ENCODE measurements at places on chromosomes 6 and 20.

DNA sequence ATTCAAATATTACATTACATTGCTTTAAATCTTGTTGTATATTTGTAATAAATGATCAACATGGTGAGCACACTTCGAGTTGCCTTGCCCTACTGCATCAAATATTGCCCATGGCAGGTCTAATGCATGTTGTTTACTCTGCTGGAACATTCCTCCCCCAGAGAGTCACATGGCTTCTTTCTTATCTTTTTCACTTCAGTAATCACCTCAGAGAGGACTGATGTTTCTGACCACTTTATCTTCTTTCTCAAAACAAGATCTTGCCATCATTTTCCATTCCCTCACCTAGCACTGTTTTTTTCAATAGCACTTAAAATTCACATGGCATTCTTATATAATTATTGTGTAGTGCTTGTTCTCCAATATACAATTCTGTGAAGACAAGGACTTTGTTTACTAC, 243.5 kb upstream of the THEMIS start:
- H3K36me3 ChIP-seq: no peaks in the 10 kb centered on the region
- DNase-seq: no peak
- H3K27me3 ChIP-seq: peaks cover 5% of the 10 kb centered on the region
- H3K4me3 ChIP-seq: no peak overlapping the region
- no peak overlapping the region for H3K27ac ChIP-seq

- H3K36me3 ChIP-seq: no peaks in the 10 kb centered on the region
- H3K27ac ChIP-seq: no peak overlapping the region
- no peaks in the 10 kb centered on the region for H3K4me1 ChIP-seq
These were observed 107.7 kb downstream of the CD109 start for GRCh38 chr6:73803562-73804241.

DNA sequence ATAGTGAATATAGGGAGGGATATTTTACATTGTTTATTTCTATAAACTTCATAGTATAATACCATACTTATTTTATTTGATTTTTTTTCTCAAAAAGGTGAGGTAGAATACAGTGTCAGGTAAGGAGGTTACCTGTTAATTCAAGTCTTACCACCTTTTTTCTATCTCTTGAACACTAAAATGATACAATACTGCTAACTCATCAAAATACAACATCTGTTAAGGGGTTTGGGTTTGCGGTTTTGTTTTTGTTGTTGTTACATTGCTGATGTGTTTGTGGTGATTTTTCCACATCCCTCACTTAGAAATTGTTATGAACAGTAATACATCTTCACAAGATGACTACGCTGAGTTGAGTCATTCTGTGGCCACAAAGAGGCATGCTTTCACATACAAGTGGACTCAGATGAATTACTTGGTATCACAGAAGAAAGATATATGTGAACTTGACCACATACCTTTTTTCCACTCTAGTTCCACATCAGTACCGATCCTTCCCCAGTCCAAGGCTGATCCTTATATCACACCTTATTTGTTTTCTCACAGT, 139.4 kb upstream of the ID4 start:
- no peaks in the 10 kb centered on the region for H3K4me1 ChIP-seq
- no peak overlapping the region for H3K4me3 ChIP-seq
- H3K27ac ChIP-seq: no peak overlapping the region
- DNase-seq: no peak
- H3K36me3 ChIP-seq: no peaks in the 10 kb centered on the region
- peaks cover 6% of the 10 kb centered on the region for H3K27me3 ChIP-seq

- peaks cover 81% of the 10 kb centered on the region for H3K27me3 ChIP-seq
- H3K27ac ChIP-seq: no peak overlapping the region
- DNase-seq: no peak
- peak overlapping the region; percentile 64 for H3K4me3 ChIP-seq
These were observed 394 bp downstream of the AKAP12 start for GRCh38 chr6:151240036-151240685.

- DNase-seq: no peak
- H3K27me3 ChIP-seq: no peaks in the 10 kb centered on the region
- H3K4me1 ChIP-seq: no peaks in the 10 kb centered on the region
- no peaks in the 10 kb centered on the region for H3K36me3 ChIP-seq
- H3K27ac ChIP-seq: no peak overlapping the region
These were observed 326.7 kb upstream of the NOX3 start for GRCh38 chr6:155782320-155782731.

DNA sequence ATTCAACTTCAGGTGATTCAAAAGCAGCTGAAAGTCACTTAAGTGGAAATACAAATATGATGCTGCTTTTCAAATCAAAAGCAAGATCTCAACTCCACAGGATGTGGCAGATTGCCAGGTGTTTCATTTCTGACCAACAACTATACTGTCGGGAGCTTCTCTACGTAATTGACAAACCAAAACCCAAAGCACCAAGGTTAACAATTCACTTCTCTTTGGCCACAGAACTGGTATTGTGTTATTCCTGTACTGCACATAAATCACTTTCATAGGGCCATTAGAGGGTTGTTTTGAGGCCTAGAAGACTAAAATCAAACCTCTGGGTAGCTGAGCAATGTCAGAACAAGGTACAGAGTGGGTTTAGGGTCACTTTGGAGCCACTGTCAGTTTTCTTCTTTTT, 169.7 kb downstream of the HAO1 start:
- no peak overlapping the region for H3K27ac ChIP-seq
- H3K36me3 ChIP-seq: no peaks in the 10 kb centered on the region
- DNase-seq: no peak
- no peaks in the 10 kb centered on the region for H3K27me3 ChIP-seq
- no peak overlapping the region for H3K4me3 ChIP-seq
- no peaks in the 10 kb centered on the region for H3K4me1 ChIP-seq

DNA sequence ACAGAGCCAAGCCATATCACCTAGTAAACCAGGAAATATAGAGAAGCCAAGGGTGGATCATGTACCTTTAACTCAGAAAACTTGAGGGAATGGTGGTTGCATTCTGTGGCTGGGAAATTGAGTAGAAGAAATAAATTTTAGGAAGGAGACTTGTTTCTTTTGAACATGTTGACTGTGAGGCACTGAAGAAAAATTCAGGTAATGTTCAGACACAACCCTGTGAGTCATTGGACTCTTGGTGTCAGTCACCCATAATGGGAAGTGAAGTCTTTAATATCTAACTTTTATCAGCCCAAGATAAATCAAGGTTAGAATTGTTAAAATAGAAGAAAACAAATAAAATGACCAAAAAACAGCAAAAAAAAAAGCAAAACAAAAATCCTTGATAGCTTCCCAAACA, 98.8 kb upstream of the GRIK2 start:
- no peak for DNase-seq
- no peaks in the 10 kb centered on the region for H3K4me1 ChIP-seq
- no peak overlapping the region for H3K4me3 ChIP-seq

- no peak for DNase-seq
- no peak overlapping the region for H3K4me3 ChIP-seq
- peaks cover 8% of the 10 kb centered on the region for H3K4me1 ChIP-seq
- H3K27me3 ChIP-seq: no peaks in the 10 kb centered on the region
These were observed 44.9 kb downstream of the ADAT2 start for GRCh38 chr6:143405373-143406154.

DNA sequence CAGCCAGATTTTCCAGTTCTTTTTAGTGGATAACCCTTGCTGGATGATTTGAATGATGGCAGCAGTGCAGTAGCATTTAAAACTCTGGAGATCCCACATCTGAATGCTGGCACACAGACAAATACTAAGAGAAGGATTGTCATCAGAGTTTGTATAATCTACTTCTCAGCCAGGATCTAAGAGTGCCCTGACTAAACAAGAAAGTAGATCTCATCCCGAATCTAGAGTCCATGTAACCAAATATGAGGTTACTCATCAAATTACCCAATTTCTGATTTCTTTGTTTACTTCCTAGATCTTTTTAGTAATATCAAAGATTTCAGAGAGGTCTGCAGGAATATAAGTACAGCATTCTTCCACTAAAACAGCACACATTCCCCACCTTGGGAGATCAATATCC, 7.8 kb downstream of the TMC2 start:
- H3K4me3 ChIP-seq: no peak overlapping the region
- H3K27me3 ChIP-seq: peaks cover 27% of the 10 kb centered on the region
- no peak overlapping the region for H3K27ac ChIP-seq
- DNase-seq: no peak
- H3K36me3 ChIP-seq: no peaks in the 10 kb centered on the region

DNA sequence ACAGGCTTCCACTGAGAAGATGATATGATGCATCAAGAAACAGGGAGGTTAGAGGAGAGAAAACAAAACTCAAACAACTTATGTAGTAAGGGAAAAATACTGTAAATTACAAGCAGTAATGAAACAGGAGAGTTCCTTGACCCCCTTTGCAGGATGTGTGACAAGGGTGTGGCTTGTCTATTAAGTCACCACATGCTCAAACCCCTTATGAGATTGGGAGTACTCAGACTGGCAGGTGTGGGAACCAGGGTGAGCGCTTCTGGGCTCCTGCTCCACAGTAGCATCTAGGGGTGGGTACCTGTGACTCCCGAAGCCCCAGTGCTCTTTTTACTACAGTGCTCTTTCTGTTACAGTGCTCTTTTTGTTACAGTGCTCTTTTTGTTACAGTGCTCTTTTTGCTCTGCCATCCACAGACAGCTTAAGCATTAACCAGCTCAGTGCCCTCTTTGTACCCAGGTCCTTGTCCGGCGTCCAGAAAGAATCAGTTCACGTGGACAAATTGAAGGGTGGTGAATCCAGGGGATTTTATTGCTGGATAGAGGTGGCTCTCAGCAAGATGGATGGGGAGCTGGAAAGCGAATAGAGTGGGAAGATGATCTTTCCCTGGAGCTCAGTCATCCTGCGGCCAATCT, 28.7 kb downstream of the OLIG3 start:
- H3K36me3 ChIP-seq: peaks cover under 1% of the 10 kb centered on the region
- DNase-seq: no peak
- H3K27me3 ChIP-seq: peaks cover 22% of the 10 kb centered on the region
- H3K27ac ChIP-seq: no peak overlapping the region

GRCh38 chr6:7107578-7108195, at the start of gene RREB1:
RREB1 (plus strand) TSS chr6:7107961; CDS start chr6:7181912, 73,951 bp downstream.
- H3K36me3 ChIP-seq: peaks cover 15% of the 10 kb centered on the region
- H3K27me3 ChIP-seq: no peaks in the 10 kb centered on the region
- DNase-seq: peak; percentile 40
- H3K4me3 ChIP-seq: peak within 1 kb of the TSS; percentile 98
- peak within 1 kb of the TSS; percentile 94 for H3K27ac ChIP-seq

- H3K36me3 ChIP-seq: peaks cover 9% of the 10 kb centered on the region
- H3K27me3 ChIP-seq: no peaks in the 10 kb centered on the region
- H3K27ac ChIP-seq: no peak overlapping the region
- H3K4me3 ChIP-seq: no peak overlapping the region
These were observed 91.7 kb downstream of the GJA10 start for GRCh38 chr6:89985751-89986493.

GRCh38 chr6:148528292-148528691, 185.7 kb downstream of the SASH1 start:
- no peaks in the 10 kb centered on the region for H3K36me3 ChIP-seq
- peaks cover 17% of the 10 kb centered on the region for H3K27me3 ChIP-seq
- no peak for DNase-seq
- H3K4me3 ChIP-seq: no peak overlapping the region
- H3K27ac ChIP-seq: no peak overlapping the region

- H3K27ac ChIP-seq: no peak overlapping the region
- no peaks in the 10 kb centered on the region for H3K27me3 ChIP-seq
- no peak overlapping the region for H3K4me3 ChIP-seq
- H3K4me1 ChIP-seq: no peaks in the 10 kb centered on the region
- H3K36me3 ChIP-seq: no peaks in the 10 kb centered on the region
These were observed 145.5 kb upstream of the LAMP5 start for GRCh38 chr20:9368893-9369292.

- H3K36me3 ChIP-seq: no peaks in the 10 kb centered on the region
- no peak for DNase-seq
- H3K27me3 ChIP-seq: peaks cover 6% of the 10 kb centered on the region
- H3K27ac ChIP-seq: no peak overlapping the region
- H3K4me3 ChIP-seq: no peak overlapping the region
These were observed 83.0 kb upstream of the TCF21 start for GRCh38 chr6:133805876-133806275.

GRCh38 chr6:158168040-158168289, at the start of gene SERAC1:
SERAC1 (minus strand) TSS chr6:158168262; CDS start chr6:158158363, 9,899 bp downstream.
- peak within 1 kb of the TSS; percentile 77 for H3K4me3 ChIP-seq
- H3K36me3 ChIP-seq: peaks cover 17% of the 10 kb centered on the region
- no peaks in the 10 kb centered on the region for H3K27me3 ChIP-seq
- no peak for DNase-seq
- H3K4me1 ChIP-seq: peaks cover 16% of the 10 kb centered on the region
- H3K27ac ChIP-seq: peak within 1 kb of the TSS; percentile 98

- no peaks in the 10 kb centered on the region for H3K27me3 ChIP-seq
- H3K36me3 ChIP-seq: peaks cover 30% of the 10 kb centered on the region
- peak; percentile 39 for DNase-seq
These were observed 42.8 kb upstream of the HFE start for GRCh38 chr6:26044140-26045064.

- DNase-seq: peak; percentile 83
- H3K36me3 ChIP-seq: peaks cover 30% of the 10 kb centered on the region
- H3K27me3 ChIP-seq: no peaks in the 10 kb centered on the region
- H3K4me3 ChIP-seq: peak overlapping the region; percentile 94
These were observed 130.3 kb upstream of the BTN3A2 start for GRCh38 chr6:26234421-26235301.

DNA sequence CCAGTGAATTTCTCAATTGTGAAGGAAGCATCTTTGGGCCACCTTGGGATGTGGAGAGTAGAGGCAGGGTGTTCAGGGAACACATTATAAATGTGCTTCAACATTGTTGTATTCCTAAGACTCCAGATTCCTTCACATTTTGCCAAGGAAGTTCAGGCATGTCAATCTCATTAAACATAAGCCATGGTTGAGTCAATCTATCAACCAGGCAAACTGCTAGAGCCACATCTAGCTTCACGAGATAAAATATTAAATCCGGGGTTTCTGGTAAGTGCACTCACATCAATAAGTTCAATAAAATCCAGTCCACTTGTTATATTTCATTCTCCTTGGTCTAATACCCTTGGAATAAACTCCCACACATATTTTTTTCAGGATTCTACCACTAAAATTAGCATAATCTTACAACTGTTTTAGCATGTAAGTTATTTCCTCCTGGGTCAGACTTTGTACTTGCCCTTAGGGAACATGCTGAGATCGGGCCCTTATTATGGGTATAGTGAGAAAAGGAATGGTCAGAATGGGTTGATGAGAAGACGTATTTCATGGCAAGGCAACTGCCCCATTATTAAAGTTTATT, 93.6 kb downstream of the ADTRP start:
- no peak overlapping the region for H3K4me3 ChIP-seq
- H3K27ac ChIP-seq: no peak overlapping the region
- H3K36me3 ChIP-seq: no peaks in the 10 kb centered on the region
- no peaks in the 10 kb centered on the region for H3K4me1 ChIP-seq

GRCh38 chr6:166586424-166587156, at the start of gene RAMACL:
RAMACL (minus strand) TSS chr6:166586678; CDS start chr6:166586477, 201 bp downstream.
- peaks cover 14% of the 10 kb centered on the region for H3K27me3 ChIP-seq
- no peaks in the 10 kb centered on the region for H3K4me1 ChIP-seq
- no peak within 1 kb of the TSS for H3K27ac ChIP-seq
- peaks cover 5% of the 10 kb centered on the region for H3K36me3 ChIP-seq
- DNase-seq: peak; percentile 26

All from effector memory CD8-positive, alpha-beta T cell (primary cell).